ENCODE measurements at places on chromosomes 13 and 19.

DNA sequence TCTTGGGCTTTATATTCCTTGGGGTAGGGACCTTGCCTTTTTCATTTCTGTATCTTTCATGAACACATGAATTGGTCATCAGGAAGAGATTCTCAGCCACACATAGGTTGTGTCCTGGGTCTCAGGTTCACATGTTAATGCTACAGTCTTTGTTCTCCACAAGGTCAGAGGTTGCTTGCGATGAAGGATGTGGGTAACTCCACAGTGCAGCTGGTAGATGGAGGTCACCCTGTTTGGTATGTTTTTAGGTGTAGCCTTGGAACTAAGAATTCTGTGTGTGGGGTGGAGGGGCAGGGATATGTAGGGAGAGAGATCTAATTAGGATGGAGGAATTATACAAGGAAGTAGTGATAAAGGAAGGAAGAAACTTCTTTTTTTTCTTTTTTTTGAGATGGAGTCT, 23.2 kb downstream of the CEACAM1 start:
- no peak for DNase-seq

DNA sequence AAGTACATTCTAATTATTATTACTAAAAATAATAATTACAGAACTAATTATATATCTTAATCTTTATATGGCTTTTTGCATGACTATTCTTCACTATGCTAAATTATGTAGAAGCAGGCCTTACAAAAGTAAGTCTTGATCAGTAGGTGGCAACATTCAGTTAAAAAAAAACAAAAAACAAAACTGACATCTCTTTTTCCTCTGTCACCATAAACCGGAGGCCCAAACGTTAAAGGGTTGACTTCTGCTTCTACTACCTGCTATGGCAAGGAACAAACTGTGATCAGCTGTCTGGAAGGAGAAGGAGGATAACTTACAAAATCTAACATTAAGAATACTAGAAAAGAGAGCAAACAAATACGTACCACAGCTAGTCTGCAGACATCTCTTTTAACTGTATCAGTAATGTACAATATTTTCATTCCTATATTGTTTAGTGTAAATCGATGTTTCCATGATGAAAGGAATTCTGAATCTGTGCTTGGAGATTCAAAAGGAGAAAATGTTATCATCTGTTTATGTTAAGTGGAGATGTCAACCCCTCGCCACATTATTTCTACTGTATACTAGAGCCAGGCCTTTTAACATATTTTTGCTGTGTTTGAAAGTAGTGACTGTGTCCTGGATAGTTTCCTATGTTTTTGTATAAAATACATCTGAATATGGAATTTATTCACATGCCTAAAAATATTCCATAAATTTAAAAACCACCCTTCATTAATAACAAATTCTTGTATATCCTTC, 1525.4 kb downstream of the SLITRK1 start:
- peak; percentile 28 for DNase-seq

DNA sequence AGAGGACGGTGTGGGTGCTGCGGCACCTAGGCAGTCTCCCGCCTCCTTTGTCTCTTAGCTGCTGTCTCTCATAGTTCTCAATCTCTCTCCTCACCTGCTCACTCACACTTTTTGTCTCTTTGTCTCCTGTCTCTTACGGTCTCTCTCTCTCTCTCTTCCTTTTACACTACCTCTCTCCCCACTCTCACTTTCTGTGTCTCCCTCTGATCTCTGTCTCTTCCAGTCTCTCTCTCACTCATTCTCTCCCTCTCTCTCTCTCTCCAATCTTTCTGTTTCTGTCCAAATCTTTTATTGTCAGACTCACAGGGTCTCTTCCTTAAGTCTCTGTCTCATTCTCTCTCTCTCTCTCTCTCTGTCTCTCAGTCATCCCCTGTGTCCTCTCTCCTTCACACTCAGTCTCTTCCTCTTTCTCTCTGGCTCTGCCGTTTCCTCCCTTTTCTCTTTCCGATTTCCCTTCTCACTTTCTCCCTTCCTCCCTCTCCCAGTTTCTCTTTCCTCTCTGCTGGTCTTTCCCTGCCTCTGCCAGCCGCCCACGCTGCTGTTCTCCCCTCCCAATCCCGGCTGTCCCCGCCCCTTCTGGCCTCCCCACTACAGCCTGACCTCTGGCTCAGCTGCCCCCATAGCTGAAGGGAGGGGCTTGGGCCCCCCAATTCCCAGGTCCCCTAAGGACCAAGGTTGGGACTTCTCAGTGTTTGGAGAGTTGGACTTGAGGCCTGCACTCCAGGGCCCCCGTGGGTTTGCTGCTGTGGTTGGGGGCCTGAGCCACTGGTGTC, at the start of gene PLEKHA4:
PLEKHA4 (minus strand) TSS at position 504 of the 773 bp plus-strand sequence. CDS start 997 bp downstream, outside the sequence.
- DNase-seq = no peak

GRCh38 chr13:99630269-99630898, 129.1 kb downstream of the TM9SF2 start:
- no peak for DNase-seq

DNA sequence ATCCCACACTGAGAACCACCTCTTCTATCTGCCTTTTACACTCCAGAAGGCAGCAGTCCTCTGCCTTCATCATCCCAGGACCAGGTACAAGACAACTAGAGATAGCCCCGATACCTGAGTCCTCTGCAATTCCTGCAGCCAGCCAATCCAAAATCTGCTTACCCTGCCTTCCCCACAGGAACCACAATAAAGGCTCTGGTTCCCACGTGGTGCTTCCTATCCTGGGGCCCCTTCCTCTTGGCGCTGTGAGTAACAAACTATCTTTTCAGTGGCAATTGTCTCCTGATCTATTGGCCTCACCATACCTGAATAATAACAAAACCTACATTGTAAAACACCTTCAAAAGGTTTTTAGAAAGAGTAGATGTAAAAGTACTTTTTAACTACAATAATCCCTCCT, 63.1 kb downstream of the ZDHHC20 start:
- no peak for DNase-seq

DNA sequence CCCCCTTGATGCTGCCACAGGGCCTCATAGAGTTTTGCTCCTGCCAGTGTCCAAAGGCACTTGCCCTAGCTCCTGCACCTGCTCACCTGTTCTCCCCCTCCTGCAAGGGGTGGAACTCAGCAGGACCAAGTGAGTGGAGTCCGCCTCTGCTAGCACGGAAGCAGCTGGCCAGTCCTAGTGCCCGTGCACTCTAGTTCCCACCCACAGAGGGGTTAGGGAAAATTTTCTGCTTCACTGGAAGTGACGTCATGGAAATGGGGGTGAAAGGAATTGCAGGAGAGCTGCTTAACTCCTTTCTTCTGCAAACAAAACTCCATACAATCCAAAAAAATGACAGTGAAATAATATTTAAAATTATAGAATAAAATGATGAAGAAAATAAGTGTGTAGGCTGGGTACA, 609.7 kb upstream of the SLITRK1 start:
- DNase-seq = no peak

- DNase-seq = no peak
Measured at GRCh38 chr13:75792526-75793187, 156.5 kb downstream of the LMO7 start.

DNA sequence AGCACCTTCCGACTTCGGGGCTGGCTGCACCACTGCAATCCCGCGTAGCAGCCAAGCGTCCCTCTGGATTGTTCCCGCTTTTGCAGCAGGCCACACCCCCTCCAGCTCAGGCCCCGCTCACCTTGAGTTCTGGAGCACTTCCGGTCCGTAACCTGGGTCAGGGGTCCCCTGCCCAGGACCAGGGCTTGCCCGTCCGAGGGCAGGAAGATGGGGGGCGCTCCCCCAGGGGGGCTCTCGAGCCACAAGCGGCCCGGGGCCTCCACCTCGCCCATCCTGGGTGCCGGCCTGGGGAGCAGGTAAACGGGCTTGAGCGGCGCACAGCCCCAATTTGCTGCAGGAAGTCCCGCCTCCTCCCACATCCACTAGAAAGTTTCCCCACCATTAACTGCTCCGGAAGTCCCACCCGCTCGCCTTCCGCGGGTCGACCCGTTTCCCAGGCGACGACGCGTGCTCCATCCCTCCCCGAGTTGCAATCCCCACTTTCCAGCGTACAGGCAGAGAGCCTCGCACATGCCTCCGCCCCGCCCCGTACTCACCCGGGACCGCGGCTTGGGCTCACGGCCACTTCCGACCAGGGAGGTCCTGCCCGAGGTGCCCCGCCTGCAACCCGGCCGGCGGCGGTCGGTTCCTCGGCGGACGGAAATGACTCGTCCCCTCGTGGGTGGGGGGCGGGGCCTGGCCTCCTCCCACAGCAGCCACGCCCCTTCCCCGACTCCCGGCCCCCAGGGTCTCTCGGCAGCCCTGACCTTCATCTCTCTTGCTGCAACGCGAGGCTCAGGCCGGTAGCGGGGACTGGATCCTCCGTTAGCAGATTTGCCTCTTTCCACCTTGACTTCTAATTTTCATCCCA, at the start of gene PNKP:
PNKP (minus strand) TSS at position 644 of the 850 bp plus-strand sequence; CDS start at position 272, 372 bp downstream.
- peak; percentile 95 for DNase-seq

- DNase-seq = peak; percentile 59
Measured at GRCh38 chr19:1408300-1409203, 1.2 kb downstream of the DAZAP1 start.

GRCh38 chr19:10876459-10877240, 5.3 kb downstream of the CARM1 start:
- DNase-seq = no peak

DNA sequence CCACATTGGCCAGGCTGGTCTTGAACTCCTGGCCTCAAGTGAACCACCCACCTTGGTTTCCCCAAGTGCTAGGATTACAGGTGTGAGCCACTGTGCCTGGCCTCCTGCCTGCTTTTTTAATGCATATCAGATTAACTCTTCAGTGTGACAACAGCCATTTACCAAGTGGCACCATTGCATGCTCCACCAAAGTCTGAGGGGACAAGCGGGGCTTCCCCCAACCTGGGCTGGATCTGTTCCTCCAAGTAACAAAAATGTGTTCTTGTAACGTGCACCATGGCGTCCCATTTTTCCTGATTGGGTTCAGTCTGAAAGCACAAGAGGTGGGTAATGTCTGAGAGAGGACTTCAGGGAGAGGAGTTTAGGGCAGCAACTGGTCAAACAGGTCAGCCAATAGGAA, 77.8 kb downstream of the TEX29 start:
- DNase-seq = no peak

DNA sequence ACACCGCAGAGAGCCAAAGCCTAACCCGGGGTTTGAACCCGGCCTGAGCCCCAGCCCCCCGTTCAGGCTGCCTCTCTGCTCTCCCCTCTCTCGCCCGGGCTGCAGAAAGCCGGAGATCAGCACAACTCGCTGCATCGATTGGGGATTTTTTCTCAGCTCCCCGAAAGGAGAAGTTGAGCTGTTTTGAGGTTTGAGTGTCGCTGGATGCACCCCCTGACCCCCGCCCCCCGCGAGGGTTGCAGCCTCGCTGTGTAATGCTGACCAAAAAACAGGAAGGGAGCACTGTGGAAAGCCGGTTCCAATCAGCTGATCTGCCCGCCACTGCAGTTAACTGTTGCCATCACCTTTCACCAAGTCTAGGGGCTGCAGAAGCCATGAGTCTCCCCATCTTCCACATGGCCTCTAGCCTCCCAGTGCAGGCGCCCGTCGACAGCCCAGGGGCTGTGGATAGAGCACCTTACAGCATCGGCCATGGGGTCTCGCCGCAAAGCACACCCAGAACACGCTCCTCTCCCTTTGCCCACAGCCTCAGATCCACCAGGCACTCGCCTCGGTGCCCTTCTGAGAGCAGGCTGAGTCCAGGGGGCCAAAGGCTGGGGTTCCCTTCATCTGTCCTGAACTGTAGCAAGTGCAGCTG, 34.5 kb downstream of the MYO9B start:
- DNase-seq = no peak

DNA sequence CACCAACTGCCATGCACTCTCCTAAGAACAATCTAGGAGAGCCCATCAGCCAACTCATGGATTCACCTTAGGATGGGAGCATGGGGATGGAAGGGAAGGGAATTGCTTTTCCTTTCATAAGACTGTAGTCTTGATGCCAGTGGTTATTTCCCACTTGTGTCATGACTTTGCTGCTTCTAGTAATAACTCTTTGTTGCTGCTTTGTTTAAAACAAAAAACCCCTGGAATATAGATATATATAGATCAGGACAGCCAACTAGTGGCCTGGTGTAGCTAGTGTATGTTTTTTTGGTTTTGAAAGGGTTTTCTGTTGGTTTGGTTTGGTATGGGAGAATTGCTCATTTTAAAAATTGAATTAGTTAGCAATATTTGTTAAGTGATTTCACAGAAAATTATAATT, 39.3 kb upstream of the KCTD4 start:
- DNase-seq = no peak

GRCh38 chr13:93984052-93984451, 495.4 kb downstream of the DCT start:
- no peak for DNase-seq

DNA sequence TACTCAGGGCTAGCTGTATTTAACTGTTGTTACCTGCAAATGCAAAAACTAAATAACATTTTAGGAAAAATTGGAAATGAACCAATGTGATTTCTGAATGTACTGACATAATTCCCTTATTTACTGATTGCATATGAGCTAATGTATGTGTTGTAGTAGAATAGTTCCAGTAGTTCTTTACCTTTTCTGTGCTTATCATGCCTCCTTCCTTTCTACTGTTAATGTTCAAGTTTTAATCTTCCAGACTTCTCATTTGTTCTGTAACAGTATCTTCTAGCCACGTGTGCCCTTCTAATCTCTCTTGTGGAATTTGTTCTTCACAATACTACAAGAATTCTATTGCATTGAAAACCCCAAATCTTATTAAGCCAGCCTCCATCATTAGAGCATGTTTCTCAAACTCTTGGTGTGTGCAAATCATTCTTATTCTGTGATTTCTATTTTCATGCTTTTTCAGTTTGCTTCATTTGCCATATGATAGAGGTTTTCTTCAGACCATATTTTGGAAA, 17.7 kb downstream of the LSM14A start:
- DNase-seq = no peak

GRCh38 chr13:84843368-84843767, 955.9 kb downstream of the SLITRK6 start:
- no peak for DNase-seq

DNA sequence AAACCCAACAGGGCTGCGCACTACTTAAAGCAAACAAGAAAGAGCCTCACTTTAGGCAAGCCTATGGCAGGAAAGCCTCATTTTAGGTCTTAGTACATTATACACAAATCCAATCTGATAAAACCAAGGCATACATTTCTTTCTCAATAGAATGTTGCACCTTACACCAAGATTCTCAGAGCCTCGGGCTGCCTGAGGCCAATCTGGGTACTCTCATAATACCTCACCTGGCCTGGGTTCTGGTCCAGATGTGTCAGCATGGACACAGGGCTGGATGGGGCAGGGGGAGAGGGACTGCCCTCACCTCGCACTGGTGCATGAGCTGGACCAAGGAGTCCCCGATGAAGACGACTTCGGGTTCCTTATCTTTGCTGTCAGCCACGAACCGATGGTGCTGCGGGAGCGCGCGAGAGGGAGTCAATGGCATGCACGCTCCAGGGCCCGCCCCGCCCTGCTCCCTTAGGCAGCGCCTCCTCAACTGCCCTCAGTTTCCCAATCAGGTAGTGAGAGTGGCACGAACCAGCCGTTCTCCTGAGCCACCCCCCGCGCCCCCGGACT, at the start of gene PRR19:
PRR19 (plus strand) TSS at position 487 of the 558 bp plus-strand sequence. CDS start 7,453 bp downstream, outside the sequence.
- DNase-seq = peak; percentile 57

DNA sequence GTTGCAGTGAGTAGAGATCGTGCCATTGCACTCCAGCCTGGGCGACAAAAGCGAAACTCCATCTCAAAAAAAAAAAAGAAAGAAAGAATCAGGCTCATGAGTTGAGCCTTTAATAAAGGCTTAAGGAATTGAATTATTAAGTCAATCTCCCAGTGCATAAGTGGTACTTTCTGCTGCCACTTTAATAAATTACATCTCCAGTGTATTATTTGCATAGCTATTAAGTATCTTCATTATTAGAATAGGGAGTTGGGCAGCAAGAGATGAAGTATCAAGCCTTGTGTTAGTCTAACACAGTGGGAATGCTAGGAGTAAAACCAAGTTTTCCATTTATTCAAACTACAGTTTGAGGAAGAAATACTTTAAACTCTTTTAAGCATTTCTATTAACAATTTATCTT, 15.6 kb upstream of the FAM124A start:
- no peak for DNase-seq

- DNase-seq = no peak
Measured at GRCh38 chr19:39637891-39638290, 17.8 kb upstream of the LGALS16 start.
